Renal cortex interstitium (tissue), 15 donors: ENCODE measurements at places on chromosomes 7 and 10.
A peak's percentile ranks its signal among the peaks of the same experiment; 100 is the strongest.

DNA sequence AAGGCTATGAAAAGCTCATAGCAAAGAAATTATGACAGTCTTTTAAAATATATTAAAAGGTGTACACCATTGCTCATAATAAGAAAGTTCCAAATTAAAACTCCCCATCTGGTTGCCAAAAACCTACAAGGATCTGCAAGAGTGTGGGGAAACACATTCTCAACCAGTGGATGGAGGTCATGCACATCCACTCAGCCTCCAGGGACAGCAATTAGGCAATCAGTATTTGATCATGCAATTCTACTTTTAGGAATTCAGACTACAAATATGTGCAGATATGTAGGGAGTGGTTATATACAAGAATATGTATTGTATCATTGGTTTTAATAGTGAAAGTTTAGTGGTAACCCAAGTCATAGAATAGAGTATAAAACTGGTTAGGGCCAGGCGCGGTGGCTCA is 157.8 kb downstream of the FGFR2 start:
- DNase-seq: no peak

DNA sequence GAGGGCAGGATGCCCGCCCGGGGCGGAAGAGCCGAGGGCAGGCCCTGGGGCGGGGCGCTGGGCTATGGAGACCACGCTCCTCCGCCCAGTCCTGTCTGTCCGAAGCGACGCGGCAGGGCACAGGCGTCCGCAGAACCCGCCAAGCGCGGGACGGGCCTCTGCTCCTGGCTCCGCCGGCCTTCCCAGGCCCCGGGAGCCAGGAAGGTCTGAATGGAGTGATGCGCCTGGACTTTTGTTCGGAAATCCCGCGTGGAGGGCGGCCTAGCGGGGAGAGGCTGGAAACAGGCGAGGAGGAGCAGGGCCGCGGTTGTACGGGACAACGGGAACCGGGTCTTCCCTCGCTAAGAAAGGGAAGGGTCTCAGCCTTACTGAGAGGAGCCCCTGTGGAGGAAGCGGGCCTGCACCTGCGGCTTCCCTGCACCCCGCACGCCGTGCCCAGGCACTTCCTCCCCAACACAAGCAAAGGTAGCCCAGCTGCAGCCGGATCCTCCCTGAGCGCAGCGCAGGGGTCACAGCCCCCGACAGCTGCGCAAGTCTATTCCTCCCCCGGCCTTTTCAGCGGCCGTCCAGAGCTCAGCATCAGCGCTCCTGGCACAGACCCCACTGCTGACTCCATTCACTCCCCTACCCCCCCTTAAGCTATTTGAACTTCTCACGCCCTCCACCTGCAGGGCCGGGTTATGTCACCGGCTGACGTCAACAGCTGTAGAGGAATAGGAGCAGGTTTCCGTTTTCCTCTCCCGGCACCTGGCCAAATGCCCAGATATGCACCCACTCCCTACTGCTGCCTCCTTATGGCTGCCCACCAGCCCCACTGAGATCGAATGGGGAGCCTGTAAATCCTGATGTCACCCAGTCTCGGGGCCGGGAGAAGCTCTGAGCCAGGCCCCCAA is 143.2 kb upstream of the RET start:
- DNase-seq: peak; percentile 76

DNA sequence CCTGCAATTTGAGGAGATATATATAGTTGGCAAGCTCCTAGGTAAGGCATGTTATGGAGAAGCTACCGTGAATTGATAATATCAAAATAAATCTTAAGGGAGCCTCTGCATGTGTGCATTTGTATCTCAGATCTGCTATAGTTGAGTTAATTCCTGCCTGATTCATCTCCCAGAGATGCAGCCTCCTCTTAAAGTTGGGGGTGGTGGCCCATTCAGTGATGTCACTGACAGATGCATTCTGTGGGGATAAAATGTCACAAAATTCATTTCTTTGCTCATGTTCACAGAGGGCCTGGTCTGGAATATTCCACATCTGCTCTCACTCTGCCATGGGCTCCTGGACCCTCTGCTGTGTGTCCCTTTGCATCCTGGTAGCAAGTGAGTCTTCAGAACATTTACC is 185.8 kb upstream of the PRSS1 start:
- no peak for DNase-seq

DNA sequence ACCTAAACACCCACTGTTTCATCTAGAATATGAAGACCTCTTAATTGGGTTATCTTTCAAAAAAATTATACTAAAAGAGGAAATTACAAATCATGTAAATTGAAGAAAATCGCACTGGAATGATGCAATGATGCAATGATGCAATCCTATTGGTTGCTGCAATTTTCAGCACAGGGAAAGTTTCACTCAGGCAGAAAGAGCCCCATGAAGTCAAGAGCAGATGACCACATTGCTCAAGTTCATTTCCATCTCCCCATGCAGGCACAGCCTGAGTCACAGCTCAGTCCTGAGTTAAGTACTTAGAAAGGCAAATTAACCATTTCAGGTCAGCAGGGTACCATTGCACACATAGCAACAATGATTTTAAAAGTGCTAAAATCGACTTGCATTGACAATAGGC is 180.3 kb upstream of the MYO3A start:
- no peak for DNase-seq

DNA sequence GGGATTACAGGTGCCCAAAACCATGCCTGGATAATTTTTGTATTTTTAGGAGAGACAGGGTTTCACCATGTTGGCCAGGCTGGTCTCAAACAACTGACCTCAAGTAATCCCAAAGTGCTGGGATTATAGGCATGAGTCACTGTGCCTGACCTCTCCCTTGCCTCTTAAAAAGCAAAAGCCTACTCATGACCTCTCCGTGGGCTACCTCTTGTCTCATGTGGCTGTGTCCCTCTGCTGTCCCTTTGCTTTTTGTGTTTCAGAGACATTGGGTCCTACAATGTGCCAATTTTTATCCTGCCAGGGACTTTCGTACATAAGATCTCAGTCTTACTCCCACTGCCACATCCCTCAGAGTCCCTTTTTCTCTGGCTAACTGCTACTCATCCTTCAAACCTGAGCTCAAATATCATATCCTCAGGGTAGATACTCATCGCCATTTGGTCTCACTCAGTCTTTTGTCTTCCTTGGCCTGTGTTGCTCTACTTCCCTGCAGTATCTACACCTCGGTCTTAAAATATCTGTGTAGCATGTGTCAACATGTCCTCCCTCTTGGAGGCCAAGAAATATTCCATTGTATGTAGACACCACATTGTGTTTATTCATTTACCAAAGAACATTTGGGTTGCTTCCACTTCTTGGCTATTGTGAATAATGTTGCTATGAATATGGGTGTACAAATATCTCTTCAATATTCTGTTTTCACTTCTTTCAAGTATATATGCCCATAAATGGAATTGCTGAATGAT is 465.0 kb upstream of the KLF6 start:
- no peak for DNase-seq

- DNase-seq: no peak
Observed at GRCh38 chr7:1553512-1554210, 2.3 kb downstream of the TMEM184A start.

- peak; percentile 62 for DNase-seq
Observed at GRCh38 chr10:89644967-89645741, at the start of gene PANK1. Gene PANK1 (minus strand): TSS chr10:89645242. CDS start chr10:89644891, 351 bp downstream.

DNA sequence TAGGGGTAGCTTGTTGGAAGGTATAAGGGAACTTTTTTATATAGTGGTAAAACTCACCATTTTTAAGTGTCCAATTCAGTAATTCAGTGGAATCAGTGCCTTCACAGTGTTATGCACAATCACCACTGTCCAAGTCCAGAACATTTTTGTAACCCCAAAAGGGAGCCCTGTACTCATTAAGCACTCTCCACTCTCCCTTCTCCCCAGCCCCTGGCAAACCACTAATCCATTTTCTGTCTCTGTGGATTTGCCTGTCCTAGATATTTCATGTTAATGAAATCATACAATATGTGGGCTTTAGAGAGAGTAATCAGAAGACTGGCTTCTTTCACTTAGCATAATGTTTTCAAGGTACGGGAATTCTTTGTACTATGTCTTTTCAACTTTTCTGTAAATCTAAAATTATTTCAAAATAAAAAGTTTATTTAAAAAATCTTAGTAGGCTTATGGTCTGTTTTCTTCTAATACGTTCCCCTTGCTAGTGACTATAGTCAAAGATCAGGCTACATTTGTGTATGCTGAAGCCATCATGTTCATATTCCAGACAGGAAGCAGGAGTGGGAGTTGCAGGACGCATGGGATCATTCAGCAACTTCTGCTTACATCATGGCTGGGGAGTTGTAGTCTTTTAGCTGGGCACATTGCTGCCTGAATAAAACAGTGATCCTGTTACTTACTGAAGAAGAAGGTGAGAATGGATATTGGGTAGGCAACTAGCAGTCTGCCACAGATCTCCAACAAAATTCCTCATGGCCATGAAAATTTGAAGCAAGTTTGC is 35.4 kb upstream of the TAX1BP1 start:
- DNase-seq: no peak

GRCh38 chr7:53521638-53522184 is 486.3 kb downstream of the POM121L12 start:
- no peak for DNase-seq

GRCh38 chr10:114483575-114483974 is 79.3 kb upstream of the AFAP1L2 start:
- no peak for DNase-seq

- no peak for DNase-seq
Observed at GRCh38 chr7:33842150-33842549, 63.2 kb upstream of the BMPER start.
